ENCODE measurements at places on chromosomes 7 and 10. TPM values are rescaled to one million over a fixed set of nuclear protein-coding genes. Genes with fewer than 3 reads are reported as not detected.

TOMM7 gene
- 235 TPM for total RNA-seq

ZNF33A gene
- total RNA-seq = 16.2 TPM

SUV39H2 gene
- total RNA-seq = 2.5 TPM

DNA sequence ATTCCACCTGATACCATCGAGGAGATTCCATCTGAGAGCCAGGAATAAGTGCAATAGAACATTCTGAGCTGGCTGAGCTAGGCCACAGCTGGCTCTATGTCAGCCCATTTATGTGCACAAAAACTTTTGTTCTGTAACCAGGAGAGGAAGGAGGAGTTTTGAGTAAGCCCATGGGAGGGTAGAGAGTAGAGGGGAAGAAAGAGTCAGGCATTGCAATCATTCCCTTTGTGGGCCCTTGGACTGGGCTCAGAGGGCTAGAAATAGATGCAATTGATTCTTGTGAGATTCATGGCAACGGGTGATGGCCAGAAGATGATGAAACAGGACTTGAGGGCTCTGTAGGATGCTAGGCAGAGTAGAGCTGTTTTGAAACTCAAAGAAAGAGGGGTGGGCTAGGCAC is 104.6 kb upstream of the KIF5B start:
- no peak for DNase-seq

DNA sequence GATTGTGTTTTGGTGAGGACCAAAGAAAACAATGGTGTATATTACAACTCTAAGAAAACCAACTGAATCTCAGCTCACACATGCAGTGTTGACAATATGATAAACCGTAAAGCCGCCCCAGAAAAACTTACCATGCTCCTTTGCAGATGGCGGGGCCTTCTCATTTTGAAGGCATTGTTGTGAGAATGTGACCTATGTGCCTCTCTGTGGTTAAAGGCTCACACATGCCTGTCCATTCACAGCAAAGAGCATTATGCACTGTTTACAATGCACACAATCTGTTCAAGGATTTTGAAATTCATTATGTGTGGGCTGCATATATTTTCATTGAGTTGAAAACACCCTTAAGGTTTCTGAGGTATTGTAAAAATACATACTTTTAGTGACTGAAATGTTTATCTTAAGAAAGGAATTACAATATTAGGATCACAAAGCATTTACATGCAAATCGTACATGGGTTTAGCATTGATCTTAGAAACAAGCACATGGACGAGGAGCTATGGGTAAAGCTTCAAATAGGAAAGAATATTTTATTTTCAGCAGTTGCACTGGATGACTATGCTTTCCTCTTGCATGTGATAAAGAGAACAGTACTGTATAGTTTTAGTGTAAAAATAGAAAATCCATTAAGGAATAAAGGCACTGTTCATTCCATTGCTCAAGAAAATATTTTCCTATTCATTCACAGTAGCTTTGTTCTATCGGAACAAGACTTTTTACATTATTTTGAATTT is 334.3 kb downstream of the ARL4A start:
- DNase-seq = no peak

DNA sequence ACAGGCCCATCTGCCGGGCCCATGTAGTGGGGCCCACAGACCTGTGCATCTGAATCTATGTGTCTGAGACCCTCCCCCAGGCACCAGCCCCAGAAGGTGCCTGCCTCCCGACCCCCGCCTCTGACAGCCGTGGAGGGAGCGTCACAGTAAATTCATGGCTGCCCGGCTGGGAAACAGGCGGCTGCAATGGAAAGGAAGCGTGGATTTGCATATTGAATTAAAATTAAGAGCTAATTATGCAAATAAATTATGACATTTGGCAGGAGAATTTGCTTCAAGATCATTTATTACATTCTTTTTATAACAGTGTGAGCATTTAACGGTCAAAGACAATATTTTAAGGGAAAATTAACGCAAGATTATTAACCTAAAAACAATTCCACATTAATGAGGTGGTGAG is 92.3 kb downstream of the HIF1AN start:
- no peak for DNase-seq
